T-helper 17 cell (primary cell): ENCODE measurements at places on chromosomes 12 and 14. TPM values are rescaled to one million over a fixed set of nuclear protein-coding genes. Genes with fewer than 3 reads are reported as not detected.

RPGRIP1 gene
- total RNA-seq: not detected

TIMELESS gene
- total RNA-seq: 5.0 TPM

TPH2 gene
- not detected for total RNA-seq

TMEM263 gene
- total RNA-seq: 35.1 TPM

RERGL gene
- total RNA-seq: not detected

VRTN gene
- not detected for total RNA-seq

MSI1 gene
- total RNA-seq: not detected

GRIN2B gene
- total RNA-seq: not detected

MRPL42 gene
- total RNA-seq: 34.7 TPM

PZP gene
- not detected for total RNA-seq

TSHR gene
- 0.13 TPM for total RNA-seq

GAPDH gene
- total RNA-seq: 695 TPM

RAB2B gene
- total RNA-seq: 35.3 TPM

BDKRB1 gene
- total RNA-seq: not detected

LRFN5 gene
- not detected for total RNA-seq

TAS2R30 gene
- 6.6 TPM for total RNA-seq

PDZRN4 gene
- total RNA-seq: not detected

RASSF8 gene
- 0.05 TPM for total RNA-seq

STXBP6 gene
- not detected for total RNA-seq

PIP4K2C gene
- total RNA-seq: 28.9 TPM

CPNE6 gene
- total RNA-seq: not detected

SAV1 gene
- total RNA-seq: 18.5 TPM

GPR84 gene
- 0.99 TPM for total RNA-seq

LRRC10 gene
- not detected for total RNA-seq

APOLD1 gene
- total RNA-seq: 5.1 TPM

SERPINA10 gene
- total RNA-seq: not detected

DNAJC22 gene
- not detected for total RNA-seq

PMEL gene
- total RNA-seq: not detected

KIF21A gene
- total RNA-seq: 14.2 TPM

SERPINA4 gene
- not detected for total RNA-seq

PLBD1 gene
- total RNA-seq: 5.1 TPM

TAMALIN gene
- 562 TPM for total RNA-seq

ATP2B1 gene
- total RNA-seq: 158 TPM

HHIPL1 gene
- 0.21 TPM for total RNA-seq

KRT78 gene
- not detected for total RNA-seq

C1R gene
- 3.4 TPM for total RNA-seq

CCDC92 gene
- total RNA-seq: 30.1 TPM

IL31 gene
- not detected for total RNA-seq

FLVCR2 gene
- 6.5 TPM for total RNA-seq

KITLG gene
- 0.50 TPM for total RNA-seq

ZCRB1 gene
- 26.1 TPM for total RNA-seq

TAS2R43 gene
- 1.9 TPM for total RNA-seq

VWF gene
- 0.55 TPM for total RNA-seq

KLRD1 gene
- total RNA-seq: not detected

DDX54 gene
- total RNA-seq: 92.5 TPM

TAS2R46 gene
- 1.2 TPM for total RNA-seq

KCNC2 gene
- not detected for total RNA-seq
